ENCODE measurements at places on chromosomes 3 and 15.

DNA sequence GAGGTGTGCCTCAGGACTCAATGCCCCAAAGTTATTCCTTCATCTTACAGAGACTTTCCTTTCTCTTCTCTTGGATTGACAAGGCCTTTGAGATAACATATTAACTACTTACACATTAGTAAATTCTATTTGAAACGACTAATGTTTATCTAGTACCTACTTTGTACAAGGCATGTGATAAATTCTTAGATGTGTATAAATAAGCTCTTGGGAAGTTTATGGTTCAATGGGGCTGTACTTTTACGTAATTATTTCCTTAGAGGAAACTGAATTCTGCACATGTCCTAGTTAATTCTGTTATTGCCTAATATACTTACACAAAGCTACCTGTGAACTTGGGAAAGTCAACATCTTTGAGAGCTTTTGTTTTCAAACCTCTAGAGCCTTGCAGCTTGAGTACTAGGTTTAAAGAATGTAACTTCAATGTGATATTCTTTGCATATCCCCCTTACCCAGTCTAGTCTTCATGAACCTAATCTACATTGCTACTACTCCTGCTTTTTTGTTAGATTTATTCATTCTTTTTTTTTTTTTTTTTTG lies 58.5 kb upstream of the RAP2B start:
- no peak for DNase-seq

- DNase-seq = no peak
These were observed 55.6 kb downstream of the CCR3 start for GRCh38 chr3:46297658-46298423.

DNA sequence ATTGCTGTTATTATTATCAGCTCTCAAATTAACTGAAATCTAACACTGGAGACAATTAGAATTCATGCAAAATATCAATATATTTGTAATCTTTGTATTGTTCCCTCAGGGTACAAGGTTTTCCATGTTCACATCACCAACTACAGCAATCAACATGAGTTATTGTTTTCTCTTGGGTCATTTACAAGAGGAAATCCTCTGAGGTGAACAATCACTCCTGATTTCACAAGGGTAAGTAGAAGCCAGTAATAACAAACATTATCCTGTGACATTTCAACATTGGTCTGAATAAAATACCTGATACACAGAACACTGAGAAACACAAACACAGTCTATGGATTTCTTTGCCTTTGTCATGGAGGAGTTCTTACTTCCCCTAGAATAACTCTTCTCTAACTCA lies 174.0 kb downstream of the SUCNR1 start:
- no peak for DNase-seq

- no peak for DNase-seq
These were observed 12.0 kb downstream of the PLSCR1 start for GRCh38 chr3:146532406-146532805.

DNA sequence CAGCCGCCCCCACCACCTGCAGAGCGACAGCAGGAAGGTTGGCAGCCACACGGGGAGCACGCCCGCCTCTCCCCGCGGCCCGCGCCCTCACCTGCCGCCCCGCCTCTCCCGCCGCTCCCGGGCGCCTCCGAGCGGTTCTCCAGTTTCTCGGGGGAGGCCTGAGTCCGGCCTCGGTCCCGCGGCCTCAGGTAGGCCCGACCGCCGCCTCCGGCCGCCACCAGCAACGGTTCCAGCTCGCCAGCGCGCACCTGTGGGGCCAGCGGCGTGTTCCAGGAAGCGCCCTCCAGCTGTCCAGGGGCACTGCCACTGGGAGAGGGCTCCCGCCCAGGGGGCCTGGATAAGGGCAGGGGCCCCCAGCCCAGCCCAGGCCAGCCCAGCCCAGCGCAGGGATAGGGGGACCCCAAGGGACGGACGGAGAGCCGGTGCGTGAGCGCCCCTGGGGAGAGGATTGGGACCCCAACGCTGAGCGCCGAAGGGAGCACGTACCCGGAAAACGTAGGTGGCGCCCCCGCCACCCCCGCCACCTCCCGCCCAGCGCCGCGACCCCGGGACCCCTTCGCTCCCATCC lies 2.2 kb downstream of the LTK start:
- DNase-seq = no peak

DNA sequence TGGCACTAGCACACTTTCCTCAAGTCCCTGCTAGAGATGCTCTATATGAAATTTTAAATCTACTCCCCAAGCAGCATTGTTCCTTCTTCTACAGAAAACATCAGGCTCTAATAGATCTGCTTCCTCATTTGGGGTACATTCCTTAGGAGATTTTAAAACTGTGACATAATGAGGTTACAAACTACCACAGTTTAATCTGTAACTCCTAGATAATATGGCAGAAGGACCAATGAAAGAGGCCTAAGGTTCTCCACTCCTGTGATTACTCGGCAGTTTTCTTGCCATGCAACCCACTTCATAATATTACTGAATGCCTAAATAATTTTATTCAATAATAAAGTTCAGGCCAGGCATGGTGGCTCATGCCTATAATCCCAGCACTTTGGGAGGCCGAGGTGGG lies 16.1 kb downstream of the ZNF106 start:
- DNase-seq = no peak

GRCh38 chr3:62601238-62602070 lies 228.1 kb upstream of the FEZF2 start:
- no peak for DNase-seq
